ENCODE measurements at places on chromosomes 12 and 14.

DNA sequence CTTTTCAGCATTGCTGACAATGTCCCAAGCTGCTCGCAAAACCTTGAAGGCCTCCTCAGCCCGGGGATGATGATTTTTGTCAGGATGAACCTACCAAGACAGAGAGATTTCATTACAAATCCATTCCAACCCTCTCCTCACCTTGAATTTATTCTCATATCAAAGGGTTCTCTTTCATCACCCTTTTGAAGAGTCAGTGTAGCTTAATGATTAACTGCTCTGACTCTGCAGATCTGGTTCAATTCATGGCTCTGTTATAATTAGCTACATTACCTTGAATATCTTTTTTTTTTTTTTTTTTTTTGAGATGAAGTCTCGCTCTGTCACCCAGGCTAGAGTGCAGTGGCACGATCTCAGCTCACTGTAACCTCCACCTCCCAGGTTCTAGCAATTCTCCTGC is 5.6 kb downstream of the ORMDL2 start:
- DNase-seq: no peak

GRCh38 chr12:64669270-64669842 is 59.1 kb downstream of the RASSF3 start:
- DNase-seq: peak; percentile 59

DNA sequence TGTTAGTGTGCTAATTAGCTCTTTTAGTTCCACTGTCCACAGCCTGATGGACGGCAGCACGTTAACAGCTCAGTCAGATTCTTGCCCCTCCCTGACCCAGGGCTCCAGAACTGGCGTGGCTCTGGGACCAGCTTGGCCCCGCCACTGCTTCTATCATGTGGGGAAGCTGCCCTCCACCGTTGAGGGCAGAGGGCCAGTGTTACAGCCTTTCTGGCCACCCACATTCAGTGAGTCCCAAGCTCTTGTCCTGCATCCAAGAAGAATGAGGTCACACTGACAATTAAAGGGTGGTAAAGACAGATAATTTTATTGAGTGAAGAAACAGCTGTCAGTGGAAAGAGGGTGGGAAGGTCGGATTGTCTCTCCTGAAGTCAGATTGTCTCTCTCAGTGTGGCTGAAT is 36.9 kb downstream of the BCL2L14 start:
- no peak for DNase-seq

DNA sequence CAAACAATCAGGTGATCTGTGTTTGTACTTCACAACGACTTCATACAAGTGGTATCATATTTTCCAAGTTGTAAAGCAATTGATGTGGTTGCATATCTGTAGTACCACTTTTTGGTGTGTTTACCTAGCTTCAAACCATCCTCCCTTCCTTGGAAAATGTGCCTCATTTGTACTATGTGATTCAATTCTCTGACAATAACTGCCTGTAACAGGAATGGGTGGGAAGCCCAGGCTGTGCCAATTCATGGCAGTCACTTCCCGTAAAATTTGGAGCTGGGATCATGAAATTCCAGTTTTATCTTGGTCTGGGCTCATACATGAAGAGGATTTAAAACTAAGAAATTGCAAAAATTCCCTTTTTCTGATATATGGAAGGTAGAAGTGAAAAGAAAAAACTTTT is 250.1 kb downstream of the DIO2 start:
- no peak for DNase-seq

- no peak for DNase-seq
Observed at GRCh38 chr12:15749937-15750336, 39.3 kb downstream of the EPS8 start.

- DNase-seq: peak; percentile 55
Observed at GRCh38 chr14:32382704-32383103, 53.6 kb downstream of the AKAP6 start.

- DNase-seq: no peak
Observed at GRCh38 chr12:20476551-20476950, 108.2 kb downstream of the PDE3A start.

DNA sequence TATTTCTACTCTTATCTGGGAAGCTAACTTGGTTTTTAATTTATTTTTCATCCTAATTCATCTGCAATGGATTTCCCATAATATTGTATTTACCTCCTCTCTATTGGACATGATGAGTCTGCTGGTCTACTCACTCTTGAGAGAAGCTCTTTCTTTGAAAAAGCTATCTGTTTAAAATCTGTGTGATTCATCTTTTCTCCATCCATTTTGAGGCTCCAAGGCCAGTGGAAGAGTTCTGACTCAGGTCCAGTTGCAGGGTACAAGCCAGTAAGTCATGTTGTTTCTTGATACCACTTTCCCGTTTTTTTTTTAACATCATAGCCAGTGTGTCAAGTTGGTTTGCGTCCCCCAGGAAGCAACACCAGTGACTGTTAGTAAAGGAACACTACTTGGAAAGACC is 160.3 kb upstream of the BMP4 start:
- no peak for DNase-seq

DNA sequence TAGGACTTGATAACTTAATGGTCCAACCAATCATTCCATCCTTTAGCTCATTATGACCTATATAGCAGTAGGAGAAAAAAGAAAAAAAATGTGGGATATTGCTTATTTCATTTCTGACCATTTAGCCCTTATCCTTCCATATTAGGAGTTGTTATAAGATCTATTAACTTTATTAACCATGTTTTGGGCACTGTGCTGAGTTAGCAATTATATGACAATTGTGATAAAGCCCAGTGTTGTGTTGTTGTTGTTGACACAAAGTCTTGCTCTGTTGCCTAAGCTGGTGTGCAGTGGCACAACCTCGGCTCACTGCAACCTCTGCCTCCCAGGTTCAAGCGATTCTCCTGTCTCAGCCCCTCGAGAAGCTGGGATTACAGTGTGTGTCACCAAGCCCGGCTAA is 569.7 kb upstream of the FOXG1 start:
- no peak for DNase-seq

- DNase-seq: peak; percentile 34
Observed at GRCh38 chr14:49114161-49114893, 471.9 kb downstream of the RPS29 start.

GRCh38 chr14:89351516-89352404 is 65.3 kb downstream of the FOXN3 start:
- peak; percentile 80 for DNase-seq

- DNase-seq: no peak
Observed at GRCh38 chr12:128933926-128934325, 80.6 kb downstream of the GLT1D1 start.

GRCh38 chr14:93903342-93904184 is 23.6 kb upstream of the FAM181A start:
- peak; percentile 74 for DNase-seq
